ENCODE measurements at places on chromosomes 2 and 18. TPM values are rescaled to one million over a fixed set of nuclear protein-coding genes. Genes with fewer than 3 reads are reported as not detected.

BMP10 gene
- not detected for total RNA-seq

GRCh38 chr18:45312555-45313126 lies 302.6 kb upstream of the SLC14A2 start:
- no peak for DNase-seq

DNA sequence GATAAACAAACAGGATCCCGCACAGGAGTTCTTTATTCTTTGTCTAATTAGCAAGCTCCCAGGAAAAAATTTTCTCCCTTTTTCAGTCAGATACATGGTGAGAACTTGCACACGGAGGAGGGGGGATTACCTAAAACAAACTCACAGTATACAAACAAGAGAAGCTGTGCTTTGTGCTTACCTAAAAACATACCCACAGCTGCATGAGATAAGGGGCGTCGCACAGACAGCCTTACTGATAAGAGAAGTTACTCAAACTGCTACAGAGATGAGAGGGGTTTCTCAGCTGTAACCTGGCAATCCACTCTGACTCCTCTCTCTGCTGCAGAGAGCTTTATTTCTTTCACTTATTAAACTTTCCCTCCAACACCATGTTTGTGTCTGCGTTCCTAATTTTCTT lies 32.9 kb upstream of the ST3GAL5 start:
- no peak for DNase-seq

UCN gene
- total RNA-seq = 1.0 TPM

DNMT3A gene
- total RNA-seq = 30.8 TPM

XIRP2 gene
- not detected for total RNA-seq

CRYGC gene
- total RNA-seq = not detected

GRCh38 chr18:42174909-42175308 lies 219.9 kb downstream of the PIK3C3 start:
- DNase-seq = no peak

DNA sequence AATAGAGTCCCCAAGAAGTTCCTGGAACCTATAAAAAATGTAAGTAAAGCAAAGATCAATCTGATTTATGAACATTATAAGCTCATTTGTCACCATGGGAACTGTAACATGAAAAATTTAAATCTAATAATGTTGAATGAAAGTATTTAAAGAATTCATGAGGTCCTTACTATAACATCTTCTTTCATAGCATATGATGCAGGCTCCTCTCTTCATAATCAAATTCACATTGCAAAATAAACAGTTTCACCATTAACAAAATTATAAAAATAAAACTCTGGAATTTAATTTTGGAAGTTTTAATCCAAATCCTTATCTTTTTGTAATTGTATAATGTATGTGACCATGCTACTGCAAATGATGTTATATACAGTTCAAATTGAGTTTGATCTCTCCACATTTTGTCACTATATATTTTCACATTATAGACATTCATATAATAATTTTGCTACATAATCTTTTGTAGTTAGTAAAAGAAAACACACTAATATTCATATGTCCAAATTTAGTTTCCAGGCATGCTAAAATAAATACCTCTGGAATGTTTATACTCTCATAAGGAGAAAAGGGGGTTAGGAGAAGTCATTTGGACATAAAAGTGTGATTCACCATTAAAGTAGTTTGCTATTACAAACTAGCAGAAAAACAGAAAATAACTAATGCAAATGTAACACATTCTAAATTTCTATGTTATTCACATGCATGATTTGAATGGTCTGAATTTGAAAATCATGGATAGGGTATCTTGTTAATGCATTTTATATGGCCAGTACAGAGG lies 954.1 kb downstream of the DSC3 start:
- DNase-seq = no peak

DNA sequence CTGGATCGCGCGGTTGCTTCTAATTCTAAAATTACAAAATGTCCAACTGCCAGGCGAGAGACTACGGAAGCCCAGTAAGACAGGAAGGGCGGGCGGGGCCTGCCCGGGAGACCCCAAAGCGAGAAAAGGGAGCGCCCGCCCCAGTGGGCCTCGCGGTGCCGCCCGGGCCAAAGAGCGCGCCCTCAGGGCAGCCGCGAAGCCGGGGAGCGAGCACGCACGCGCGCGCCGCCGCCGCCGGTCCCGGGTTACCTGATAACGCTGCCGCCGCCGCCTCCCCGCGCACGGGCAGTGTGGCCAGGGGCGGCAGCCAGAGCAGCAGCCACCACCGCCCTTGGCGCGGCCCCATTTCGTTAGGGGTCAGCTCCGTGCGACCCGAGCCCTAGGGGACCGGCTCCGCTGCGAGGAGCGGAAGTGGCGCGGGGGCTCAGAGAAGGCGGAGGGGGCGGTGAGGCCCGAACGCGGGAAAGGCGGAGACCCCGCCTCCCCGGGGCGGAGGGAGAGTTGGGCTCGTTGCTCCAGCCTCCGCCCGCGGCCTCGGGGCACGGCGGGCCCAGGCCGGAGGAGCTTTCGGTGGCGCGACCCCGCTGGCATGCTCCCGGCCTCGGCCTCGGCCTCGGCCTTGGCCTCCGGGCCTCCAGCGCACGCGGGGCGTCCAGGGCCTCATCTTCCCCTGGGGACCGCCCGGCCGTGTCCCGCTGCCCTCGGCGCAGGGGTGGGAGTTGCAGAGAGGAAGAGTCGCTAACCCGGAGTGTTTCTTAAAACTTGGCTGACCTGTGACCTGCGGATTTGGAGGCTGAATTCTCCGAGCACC lies at the start of gene NEMP2:
TSS of gene NEMP2 (minus strand) at position 413 of the 811 bp plus-strand sequence. CDS start at position 346, 67 bp downstream.
- peak; percentile 83 for DNase-seq

DNA sequence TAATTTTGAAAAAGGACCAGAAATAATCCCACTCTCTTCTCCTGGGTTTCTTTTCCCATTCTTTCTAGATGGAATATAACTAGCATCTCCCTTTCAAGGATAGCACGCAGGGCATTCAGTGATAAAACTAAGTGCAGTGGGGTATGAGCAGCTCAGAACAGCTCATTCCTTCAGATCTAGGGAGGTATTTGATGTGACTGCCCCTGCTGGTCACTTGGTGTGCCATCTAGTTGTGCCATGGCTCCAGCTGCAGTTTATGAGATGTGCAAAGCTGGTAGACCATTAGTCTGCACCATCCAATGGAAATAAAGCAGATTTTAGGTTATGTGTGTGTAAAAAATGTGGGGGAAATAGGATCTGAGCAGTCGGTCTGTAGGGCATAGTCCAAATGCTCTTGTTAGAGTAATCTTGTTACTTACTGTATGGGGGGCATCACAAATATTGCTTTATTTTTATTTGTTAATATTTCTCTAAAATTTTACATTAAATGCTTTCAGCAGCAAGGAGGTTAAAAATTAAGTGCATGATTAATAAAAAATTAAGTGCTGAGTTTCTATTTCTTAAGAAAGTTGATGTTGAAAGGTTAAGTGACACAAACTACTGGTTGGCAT lies 38.9 kb downstream of the CTAGE1 start:
- peak; percentile 47 for DNase-seq

SERPINB13 gene
- total RNA-seq = not detected

DNA sequence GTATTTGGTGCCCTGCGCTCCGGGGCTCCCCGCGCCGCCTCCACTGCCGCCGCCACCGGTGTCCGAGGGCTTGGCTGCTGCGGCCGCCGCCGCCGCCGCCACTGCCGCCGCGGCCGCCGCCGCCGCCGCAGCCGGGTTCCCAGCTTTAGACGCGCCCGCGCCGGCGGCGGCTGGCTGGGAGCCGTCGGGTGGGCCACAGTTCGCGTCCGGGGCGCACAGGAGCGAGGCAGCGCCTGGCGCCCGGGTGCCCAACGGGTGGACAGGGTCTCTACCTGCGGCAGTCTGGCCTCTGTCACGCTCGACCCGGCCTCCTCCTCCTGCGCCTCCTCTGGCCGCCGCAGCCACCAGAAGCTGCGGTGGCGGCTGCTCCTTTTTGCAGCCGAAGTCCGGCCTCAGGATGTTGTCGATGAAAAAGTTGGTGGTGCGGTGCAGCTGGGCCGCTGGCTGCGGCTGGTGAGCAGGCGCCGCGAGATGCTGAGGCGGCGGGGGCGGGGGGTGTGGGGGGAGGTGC lies 951 bp downstream of the EN1 start:
- no peak for DNase-seq

GRCh38 chr2:1594373-1595171 lies 149.7 kb downstream of the PXDN start:
- no peak for DNase-seq

DNA sequence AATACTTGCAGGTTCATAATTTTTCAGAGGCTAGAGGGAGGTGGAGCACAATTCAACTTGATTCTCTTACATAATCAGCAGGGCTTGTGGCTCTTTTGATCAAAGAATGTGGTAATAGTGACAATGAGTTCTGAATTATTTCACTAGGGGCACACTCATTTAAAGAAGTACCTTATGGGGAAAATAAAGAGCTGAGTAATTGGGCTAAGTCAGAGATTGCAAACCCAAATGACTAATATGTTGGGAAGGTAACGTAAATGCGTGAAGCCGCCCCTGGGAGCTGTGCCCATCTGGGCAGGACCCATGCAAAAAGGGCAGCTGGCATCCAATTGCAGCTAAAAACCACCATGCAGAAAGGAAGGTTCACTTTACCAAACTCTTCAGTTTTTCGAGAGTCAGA lies 35.3 kb downstream of the NCKAP5 start:
- DNase-seq = no peak

DNA sequence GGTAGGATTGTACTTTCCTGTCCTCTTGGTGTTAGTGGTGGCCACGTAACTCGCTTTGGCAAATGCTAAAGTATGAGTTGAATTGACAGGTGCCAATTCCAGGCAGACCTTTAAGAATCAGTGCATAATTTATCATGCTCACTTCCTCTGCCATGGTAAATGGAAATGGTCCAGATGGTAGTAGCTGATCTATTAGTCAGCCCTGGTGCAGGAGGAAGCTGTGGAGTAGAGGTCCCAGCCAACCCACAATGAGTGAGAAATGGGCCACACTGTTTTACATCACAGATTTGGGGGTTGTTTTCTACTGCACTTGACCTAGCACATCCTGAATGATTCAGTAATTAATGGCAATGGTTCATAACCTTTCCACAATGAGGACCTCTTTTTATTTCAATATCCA lies 104.4 kb downstream of the RGPD3 start:
- no peak for DNase-seq

DNA sequence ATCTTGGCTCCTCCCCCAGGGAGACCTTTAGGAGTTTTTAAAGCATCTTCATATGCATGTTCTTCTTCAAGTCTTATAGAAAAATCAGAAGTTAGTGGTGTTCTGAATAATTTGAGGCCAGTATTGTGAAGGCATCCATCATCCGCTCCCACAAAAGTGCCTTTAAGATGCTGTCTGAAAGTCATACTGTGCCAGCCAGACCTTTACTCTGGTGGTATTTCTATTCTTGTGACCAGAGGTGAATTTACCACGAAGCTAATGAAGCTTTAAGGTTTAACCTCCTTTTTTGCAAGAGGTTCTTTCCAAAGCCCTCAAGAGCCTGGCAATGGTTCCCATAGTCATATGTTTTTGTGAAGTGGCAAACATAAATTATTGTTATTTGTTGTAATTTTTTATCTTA lies 54.3 kb downstream of the SLC40A1 start:
- no peak for DNase-seq

GRCh38 chr2:240920783-240921231 lies 14.7 kb downstream of the CROCC2 start:
- peak; percentile 17 for DNase-seq

- DNase-seq = no peak
Observed at GRCh38 chr18:57409650-57410049, 25.5 kb upstream of the ONECUT2 start.

GRCh38 chr2:9646196-9647030 lies 15.6 kb upstream of the YWHAQ start:
- no peak for DNase-seq

MYL1 gene
- total RNA-seq = not detected

GRCh38 chr2:127632592-127633489 lies 13.1 kb upstream of the GPR17 start:
- no peak for DNase-seq
